SK-N-SH (cell line): ENCODE measurements at places on chromosomes 16 and 17.

- DNase-seq: no peak
These were observed 42.4 kb downstream of the C16orf95 start for GRCh38 chr16:87274794-87275193.

- no peak for DNase-seq
These were observed 27.6 kb downstream of the CCDC40 start for GRCh38 chr17:80063830-80064585.

DNA sequence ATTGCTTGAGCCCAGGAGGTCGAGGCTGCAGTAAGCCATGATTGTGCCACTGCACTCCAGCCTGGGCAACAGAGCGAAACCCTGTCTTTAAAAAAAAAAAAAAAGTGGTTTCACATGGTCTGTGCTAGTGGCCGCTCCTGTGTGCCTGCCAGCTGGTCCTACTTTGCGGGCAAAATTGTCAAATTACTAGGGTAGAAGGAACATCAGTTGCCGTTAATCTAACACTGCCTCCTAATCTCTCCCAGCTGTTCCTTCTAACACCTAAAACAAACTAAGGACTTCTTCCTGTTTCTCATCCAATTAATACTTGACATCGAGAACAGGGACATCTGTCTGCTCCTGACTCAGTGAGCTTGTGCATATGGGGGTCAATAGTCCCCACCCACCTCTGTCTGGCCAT is 23.9 kb downstream of the TMEM11 start:
- DNase-seq: no peak

DNA sequence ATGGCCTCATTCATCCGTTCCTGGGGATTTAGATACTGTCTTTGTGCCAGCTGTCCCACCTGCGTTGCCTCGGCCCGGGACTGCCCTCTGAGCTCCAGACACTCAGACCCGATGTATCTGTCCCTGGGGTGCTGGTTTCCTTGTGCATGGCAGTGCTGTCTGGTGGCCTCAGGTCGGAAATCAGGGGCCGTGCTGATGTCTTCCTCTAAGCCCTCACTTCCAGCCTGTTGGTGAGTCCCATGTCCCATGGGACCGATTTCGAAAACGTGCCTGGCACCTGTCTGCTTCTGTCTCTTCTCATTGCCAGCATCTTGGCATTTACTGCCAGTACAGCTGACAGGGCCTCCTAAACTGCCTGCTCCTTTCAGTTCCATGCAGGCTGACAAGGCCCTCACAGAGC is 22.1 kb downstream of the NT5M start:
- DNase-seq: no peak
